ENCODE measurements at places on chromosomes 11 and 22.

- no peak for DNase-seq
Observed at GRCh38 chr11:11105361-11105760, 247.5 kb upstream of the ZBED5 start.

- DNase-seq, result no peak
Observed at GRCh38 chr11:115718106-115718505, 213.9 kb upstream of the CADM1 start.

DNA sequence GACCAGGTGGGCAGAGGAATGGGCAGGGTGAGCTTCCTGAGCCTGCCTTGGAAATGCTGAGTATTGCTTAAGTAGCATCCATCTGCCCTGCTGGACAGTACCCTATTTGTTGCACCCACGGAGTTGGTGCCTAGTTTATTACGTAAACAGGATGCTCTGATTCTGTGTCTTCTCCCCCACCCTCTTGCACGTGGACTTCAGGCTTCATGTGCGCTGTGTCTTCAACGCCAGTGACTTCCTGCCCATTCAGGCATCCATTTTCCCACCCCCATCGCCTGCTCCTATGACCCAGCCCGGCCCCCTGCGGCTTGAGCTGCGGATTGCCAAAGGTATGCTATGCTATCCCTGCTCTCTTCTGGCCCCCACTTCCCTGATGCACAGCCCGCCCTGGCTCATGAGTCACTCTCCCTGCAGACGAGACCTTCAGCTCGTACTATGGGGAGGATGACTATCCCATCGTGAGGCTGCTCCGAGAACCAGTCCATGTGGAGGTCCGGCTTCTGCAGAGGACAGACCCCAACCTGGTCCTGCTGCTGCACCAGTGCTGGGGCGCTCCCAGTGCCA is 5.7 kb downstream of the ZP1 start:
- DNase-seq, result peak; percentile 74

GRCh38 chr22:42366806-42367581 is 65.2 kb downstream of the NFAM1 start:
- no peak for DNase-seq

GRCh38 chr11:95508219-95508890 is 277.4 kb upstream of the SESN3 start:
- DNase-seq, result no peak

DNA sequence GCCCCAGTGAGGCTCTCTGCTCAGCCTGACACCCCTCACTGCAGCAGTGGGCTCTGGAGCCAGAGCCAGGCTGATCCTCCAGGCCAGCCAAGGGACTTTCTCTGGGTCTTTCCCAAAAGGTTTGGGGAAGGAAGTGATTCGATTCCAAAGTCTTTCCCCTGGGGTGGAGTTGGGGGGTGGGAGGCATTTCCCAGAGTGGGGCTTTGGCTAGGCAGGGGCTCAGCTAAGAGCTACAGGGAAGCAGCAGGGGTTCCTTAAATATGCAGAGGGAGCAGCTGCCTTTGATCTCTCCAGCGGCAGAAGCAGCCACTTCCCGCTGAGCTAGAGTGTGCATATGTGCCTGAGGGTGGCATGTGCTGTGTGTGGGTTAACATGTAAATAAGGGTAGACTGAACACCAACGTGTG is 192.9 kb downstream of the INSC start:
- no peak for DNase-seq

GRCh38 chr22:26435327-26436093 is 6.5 kb downstream of the ASPHD2 start:
- no peak for DNase-seq
